ENCODE measurements at places on chromosomes 1 and 21.
A peak's percentile ranks its signal among the peaks of the same experiment; 100 is the strongest.

- DNase-seq, result no peak
- H3K27ac ChIP-seq, result no peak overlapping the region
- no peak overlapping the region for H3K4me3 ChIP-seq
- H3K27me3 ChIP-seq, result no peaks in the 10 kb centered on the region
- H3K36me3 ChIP-seq, result no peaks in the 10 kb centered on the region
- H3K4me1 ChIP-seq, result no peaks in the 10 kb centered on the region
Observed at GRCh38 chr1:79226963-79227362, 220.4 kb upstream of the ADGRL4 start.

DNA sequence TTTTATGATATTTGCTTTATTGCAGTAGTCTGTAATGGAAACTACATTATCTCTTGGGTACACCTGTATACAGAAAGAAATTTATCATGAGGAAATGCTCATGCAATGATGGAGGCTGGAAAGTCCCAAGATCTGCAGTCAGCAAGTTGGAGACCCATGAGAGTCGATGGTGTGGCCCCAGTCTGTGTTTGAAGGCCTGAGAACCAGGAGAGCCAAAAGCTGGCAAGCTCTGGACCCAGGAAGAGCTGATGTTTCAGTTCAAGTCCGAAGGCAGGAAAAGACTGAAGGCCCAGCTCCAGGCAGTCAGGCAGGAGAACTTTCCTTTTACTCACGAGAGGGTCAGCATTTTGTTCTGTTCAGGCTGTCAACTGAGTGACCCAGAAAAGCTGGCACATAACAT, 42.2 kb downstream of the B3GALT5 start:
- no peaks in the 10 kb centered on the region for H3K4me1 ChIP-seq
- H3K27me3 ChIP-seq, result no peaks in the 10 kb centered on the region
- no peak overlapping the region for H3K27ac ChIP-seq
- H3K36me3 ChIP-seq, result no peaks in the 10 kb centered on the region
- DNase-seq, result no peak

DNA sequence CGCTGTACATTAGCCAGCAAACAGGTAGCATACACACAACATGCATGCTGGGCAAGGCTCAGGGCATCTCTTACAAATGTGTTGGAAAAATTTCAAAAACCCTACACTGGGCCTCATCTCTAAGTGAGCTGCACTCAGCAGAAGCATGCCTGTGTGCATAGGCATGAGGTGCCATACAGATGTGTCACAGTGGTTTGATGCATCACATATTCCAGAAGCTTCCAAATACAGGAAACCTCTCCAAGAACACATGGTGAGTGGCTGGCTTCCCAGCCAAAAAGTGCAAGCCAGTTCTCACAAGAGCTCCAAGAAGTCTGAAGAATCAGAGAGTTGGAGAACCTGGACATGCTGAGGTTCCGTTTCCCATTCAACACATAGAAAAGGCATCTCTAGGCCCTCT, 58.3 kb downstream of the CD46 start:
- peak; percentile 50 for DNase-seq
- peaks cover 19% of the 10 kb centered on the region for H3K36me3 ChIP-seq
- H3K4me1 ChIP-seq, result peaks cover 50% of the 10 kb centered on the region
- peak overlapping the region; percentile 19 for H3K27ac ChIP-seq

DNA sequence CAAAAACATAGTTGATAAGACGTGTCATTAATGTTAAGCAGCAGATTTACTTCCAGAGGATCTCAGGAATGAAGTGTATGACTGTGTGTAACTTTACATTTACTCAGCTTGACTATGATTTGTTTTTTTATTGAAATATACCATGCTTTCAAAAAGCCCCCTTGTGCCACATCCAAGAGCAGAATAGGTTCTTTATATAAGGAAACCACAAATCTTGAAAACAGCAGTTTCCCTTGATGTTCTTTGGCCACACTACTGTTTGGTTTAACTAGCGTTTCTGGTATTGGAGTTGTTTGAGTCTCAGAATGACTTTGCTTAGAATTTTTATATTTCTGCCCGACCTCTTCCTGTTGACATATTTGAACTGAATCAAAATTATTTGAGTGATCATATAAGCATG, 25.0 kb downstream of the LRRC8C start:
- DNase-seq, result no peak
- H3K27me3 ChIP-seq, result no peaks in the 10 kb centered on the region
- H3K4me1 ChIP-seq, result no peaks in the 10 kb centered on the region
- no peak overlapping the region for H3K4me3 ChIP-seq
- H3K36me3 ChIP-seq, result no peaks in the 10 kb centered on the region

- H3K27ac ChIP-seq, result no peak overlapping the region
- peaks cover 16% of the 10 kb centered on the region for H3K4me1 ChIP-seq
- H3K27me3 ChIP-seq, result no peaks in the 10 kb centered on the region
- H3K4me3 ChIP-seq, result no peak overlapping the region
- DNase-seq, result no peak
Observed at GRCh38 chr21:27466140-27466539, 499.3 kb upstream of the ADAMTS5 start.

DNA sequence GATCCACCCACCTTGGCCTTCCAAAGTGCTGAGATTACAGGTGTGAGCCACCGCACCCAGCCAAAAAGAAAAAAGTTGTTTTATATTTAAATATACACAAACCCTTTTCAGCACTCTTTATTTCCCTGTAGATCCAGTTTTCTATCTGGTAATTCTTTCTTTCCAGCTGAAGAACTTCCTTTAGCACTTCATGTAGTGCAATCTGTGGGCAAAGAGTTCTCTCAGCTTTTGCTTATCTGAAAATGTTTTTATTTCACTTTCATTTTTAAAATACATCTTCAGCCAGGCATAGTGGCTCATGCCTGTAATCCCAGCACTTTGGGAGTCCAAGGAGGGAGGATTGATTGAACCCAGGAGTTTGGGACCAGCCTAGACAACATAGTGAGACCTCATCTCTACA, 28.5 kb upstream of the HYI start:
- no peaks in the 10 kb centered on the region for H3K27me3 ChIP-seq
- H3K4me1 ChIP-seq, result peaks cover 8% of the 10 kb centered on the region
- no peaks in the 10 kb centered on the region for H3K36me3 ChIP-seq
- no peak overlapping the region for H3K27ac ChIP-seq
- H3K4me3 ChIP-seq, result no peak overlapping the region
- DNase-seq, result no peak

- H3K4me3 ChIP-seq, result no peak overlapping the region
- no peaks in the 10 kb centered on the region for H3K4me1 ChIP-seq
- peaks cover 56% of the 10 kb centered on the region for H3K36me3 ChIP-seq
Observed at GRCh38 chr21:32322676-32323075, 24.0 kb downstream of the MRAP start.

GRCh38 chr1:204451352-204452124, 39.9 kb upstream of the PPP1R15B start:
- peaks cover 20% of the 10 kb centered on the region for H3K4me1 ChIP-seq
- no peak for DNase-seq
- peaks cover 1% of the 10 kb centered on the region for H3K36me3 ChIP-seq
- no peak overlapping the region for H3K27ac ChIP-seq

DNA sequence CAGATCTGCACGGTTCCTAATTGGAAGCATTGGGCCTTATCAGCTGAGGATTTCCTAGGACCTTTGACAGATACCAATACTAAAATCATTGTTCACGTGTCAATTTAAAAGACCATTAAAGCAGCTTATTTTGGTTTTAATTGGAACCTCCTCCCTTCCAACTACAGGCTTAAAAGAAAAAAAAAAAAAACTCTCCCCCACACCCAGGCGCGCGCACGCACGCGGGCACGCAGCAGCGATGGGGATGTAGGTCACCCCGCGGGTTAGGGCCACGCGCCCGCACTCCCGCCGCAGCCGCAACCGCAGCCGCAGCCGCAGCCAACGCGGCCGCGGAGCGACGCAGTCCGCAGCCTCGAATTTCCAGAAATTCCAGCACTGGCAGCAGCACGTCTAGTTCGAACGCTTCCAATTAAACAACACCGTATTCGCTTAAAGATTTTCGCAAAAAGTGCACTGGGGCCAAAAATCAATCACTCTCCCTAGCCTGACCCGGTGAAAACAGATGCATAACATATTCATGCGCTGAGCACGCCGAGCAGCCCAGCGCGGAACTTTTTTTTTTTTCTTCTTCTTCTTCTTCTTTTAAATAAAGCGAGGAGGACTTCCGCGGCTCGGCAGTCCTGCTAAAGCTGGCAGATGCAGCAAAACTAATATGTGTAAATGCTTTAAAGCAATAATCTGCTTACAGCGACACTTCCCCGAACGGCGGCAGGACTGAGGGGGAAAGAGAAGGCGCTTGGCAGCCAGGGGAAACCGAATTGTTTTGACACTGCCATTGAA, 13.3 kb upstream of the BARHL2 start:
- peaks cover 69% of the 10 kb centered on the region for H3K27me3 ChIP-seq
- H3K4me3 ChIP-seq, result no peak overlapping the region
- peaks cover 9% of the 10 kb centered on the region for H3K4me1 ChIP-seq

DNA sequence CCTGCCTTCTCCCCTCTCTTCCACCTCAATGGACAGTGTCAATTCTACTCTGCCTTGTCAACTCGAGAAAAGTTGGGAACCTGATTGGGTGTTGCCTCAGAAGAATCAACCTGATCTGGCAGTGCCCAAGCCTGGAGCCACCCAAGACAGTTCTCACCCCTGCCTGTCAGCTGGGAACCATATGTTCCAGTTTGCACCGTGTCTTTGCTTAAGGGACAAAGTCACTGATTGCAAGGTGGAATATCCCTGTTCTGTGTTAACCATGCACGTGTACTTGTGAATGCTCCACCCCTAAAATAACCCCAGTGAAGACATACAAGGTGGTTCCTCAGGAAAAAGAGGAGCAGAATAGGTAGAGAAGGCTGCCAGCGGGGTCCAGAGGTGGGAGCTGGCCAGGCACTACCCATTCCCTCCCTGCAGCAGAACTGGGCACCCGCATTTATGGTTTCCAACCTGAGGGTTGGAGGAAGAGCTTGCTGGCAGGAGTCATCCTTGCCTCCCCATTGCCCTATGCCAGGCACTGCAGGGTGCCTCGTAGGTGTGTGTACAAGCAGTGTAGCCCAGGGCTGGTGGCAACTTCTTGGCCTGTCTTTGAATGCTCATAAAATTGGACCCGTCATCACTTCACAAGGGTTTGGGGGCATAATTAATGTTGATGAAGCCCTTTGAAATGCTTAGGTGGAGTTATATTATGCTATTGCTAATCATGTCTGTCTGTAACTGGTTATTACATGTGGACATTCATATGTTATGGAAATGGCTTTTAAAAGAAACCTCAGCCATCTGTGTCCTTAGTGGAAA, 11.3 kb downstream of the NIPAL3 start:
- no peaks in the 10 kb centered on the region for H3K4me1 ChIP-seq
- peaks cover 14% of the 10 kb centered on the region for H3K36me3 ChIP-seq
- no peak overlapping the region for H3K4me3 ChIP-seq
- no peak overlapping the region for H3K27ac ChIP-seq
- DNase-seq, result no peak
